ENCODE measurements at places on chromosomes 4 and X.

- no peak for DNase-seq
Observed at GRCh38 chrX:47272013-47272408, 39.2 kb downstream of the USP11 start.

GRCh38 chr4:6900956-6901355, 8.7 kb upstream of the TBC1D14 start:
- DNase-seq: no peak

DNA sequence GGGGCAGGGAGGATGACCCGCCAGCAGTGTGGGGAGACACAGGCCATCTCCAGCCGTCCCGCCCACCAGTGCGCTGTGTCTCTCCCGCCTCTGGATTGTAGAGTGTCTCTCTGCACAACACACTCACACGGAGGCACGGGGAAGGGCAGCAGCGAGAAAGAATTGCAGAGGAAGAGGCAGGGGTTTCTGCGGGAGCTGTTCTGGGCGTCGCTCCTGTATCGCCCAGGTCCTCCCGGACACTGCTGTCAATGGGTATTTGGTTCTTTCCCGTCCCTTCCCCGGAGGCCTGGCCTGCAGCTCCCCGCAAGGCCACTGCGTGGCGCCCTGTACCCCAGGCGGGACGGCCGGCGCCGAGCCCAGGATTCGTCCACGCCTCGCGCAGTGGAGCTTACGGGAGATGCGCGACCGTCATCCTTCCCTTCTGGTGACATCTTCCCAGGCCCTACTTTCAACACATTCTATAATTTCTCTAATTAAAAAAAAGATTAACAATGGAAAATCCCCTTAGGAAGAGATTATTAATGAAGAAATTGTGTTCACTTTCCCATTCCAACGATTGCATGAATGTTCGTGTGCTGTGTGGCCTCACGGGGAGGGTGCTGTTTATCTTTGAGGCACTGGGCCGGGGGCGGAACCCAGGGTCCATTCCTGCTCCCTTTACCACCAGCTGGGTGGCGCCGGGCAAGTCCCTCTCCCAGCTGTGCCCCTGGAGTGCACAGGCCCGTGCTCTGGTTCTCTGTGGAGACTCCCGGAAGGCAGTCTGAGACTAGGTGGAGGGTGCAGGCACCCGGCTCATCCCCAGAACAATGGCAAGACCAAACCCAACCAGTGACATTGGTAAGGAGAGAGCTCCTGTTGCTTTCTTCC, 95.7 kb downstream of the CPZ start:
- no peak for DNase-seq

DNA sequence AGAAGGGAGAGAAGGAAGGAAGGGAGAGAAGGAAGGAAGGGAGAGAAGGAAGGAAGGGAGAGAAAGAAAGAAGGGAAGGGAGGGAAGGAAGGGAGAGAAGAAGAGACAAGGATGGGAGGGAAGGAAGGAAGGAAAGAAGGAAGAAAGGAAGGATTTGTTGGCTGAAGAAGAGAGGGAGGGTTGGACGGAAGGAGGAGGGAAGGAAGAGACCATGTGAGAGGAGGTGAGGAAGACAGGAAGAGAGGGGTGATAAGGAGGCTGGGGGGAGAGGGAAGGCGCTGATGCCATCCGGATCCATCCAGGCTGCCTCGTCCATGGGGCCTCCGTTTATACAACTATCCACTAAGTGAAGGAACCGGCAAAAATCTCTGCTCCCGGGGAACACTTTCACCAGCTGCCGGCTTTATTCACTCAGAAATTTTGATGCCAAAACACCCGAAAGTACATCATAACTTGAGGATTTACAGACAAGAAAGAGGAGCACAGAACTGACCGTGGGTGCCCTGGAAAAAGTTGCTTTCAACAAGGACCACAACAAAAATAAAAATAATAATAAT, 14.9 kb downstream of the DHRSX start:
- DNase-seq: no peak

DNA sequence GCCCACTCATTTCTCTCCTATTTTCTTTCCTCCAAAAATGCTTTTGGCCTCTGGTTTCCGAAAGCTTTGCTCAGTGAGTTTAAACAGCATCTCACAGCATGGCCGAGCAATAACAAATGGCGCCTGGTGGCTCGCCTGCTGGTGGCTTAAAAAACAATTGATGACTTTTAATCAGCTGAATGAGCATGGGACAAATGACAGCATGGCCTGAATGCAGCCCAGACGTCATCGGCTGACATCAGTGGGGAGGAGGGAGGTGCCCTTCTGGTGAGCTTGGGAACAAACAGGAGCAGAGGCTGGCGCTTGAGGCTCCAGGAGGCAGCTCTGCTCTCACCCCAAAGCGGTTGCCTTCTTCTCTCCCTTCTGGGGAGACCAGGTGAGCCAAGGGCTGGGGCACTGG, 286.4 kb downstream of the BCOR start:
- DNase-seq: no peak

GRCh38 chr4:120316416-120316815, 249.8 kb upstream of the MAD2L1 start:
- no peak for DNase-seq

- no peak for DNase-seq
Observed at GRCh38 chrX:151676196-151676595, 19.1 kb upstream of the PRRG3 start.

GRCh38 chr4:76658231-76659102, 223.4 kb downstream of the SHROOM3 start:
- no peak for DNase-seq

DNA sequence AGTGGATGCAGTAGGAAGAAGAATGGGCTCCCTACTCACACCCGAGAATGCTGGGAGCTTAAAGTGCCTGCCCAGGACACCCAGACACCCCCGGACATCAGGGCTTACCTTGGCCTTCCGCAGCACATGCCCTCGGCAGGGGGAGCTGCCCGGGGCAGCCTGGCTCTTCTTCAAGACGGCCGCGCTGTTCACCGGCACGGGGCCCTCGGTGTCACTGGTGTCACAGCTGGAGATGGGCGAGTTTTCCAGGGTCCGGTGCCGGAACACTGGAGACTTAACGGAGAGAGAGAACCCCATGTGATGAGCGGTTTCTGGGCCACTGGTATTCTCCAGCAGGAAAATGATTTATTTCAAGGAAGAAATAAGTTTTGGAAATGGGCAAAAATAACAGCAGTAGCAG, 170.9 kb downstream of the AFAP1 start:
- DNase-seq: no peak

DNA sequence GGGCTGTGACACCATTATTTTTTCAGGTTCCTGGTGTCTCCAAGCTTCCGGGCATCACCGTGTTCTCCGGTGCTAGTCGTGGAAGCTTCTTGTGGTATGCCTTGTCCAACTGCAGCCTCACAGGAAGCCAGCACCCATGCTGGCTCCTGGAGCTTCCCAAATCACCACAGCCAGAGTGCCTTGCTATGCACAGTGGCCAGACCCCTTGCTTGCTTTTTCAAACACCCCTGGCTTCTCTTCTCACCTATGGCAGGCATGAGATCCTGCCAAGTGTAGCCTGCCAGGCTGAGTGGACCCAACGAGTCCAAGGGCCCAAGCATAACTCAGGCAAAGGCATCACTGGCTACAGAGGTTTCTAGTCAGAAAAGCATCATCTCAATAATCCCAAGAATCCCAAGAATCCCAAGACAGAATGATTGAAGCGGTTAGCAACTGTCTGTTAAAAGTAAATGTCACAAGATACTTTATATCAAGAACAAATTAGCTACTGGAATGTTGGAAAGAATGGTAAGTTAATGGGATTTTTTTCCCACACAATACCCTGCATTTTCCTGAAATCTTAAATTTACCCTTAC, 1522.9 kb downstream of the PCDH18 start:
- DNase-seq: no peak

GRCh38 chr4:75745721-75746199, 21.4 kb downstream of the USO1 start:
- no peak for DNase-seq

DNA sequence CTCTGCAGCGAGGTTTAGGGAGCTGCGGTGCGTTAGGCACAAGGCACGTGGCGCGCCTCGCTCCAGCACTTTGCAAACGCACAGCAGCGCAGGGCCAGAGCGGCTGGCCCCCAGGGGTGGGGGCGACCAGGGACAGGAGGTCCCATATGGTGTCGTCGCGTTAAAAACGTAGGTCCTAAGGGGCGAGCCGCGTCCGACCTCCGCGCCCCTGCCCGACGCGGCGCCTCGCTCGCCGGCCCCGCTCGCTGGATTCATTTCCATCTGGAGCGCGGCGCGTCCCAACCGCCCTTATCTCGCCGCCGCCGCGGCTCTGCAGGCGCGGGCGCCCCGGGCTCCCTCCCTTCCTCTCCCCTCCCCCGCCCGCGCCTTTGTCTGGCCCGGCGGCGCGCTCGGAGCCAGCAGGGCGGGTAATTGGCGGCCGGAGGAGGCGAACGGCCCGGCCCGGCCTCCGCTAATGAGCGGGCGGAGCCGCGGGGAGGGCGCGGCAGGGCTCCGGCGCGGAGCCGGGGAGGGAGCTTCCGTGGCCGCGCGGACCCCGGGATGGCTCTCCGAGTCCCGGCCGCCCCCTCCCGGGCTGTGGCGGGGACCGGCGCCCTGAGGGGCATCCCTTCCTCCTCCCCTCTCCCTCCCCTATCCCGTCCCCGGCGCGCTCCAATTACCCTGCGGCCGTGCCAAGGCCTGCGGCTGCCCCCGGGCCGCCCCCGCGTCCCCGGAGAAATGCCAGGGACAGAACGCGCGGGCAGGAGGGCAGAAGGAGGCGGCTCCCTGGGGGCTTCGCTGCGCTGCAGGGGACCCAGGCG, 409.0 kb downstream of the BCOR start:
- DNase-seq: no peak

GRCh38 chr4:123939621-123940020, 543.0 kb downstream of the SPRY1 start:
- no peak for DNase-seq

- no peak for DNase-seq
Observed at GRCh38 chrX:50165727-50166126, 35.1 kb downstream of the AKAP4 start.

DNA sequence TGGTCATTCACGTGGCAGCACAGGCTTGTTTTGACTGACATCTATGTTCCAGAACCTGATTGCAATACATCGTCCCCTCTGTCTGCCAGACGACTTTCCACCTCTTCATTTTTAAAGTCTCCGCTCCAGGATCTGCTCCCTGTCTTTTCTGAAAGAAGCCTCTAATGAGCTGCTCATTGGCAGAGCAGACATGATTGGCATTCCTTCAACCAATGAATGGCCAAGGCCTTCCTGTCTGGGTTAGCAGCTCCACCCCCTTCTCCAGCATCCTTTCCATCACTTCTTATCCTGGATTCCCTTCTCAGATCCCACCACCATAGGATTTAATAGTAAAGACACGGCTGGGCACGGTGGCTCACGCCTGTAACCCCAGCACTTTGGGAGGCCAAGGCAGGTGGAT, 202.7 kb upstream of the KLF3 start:
- no peak for DNase-seq

DNA sequence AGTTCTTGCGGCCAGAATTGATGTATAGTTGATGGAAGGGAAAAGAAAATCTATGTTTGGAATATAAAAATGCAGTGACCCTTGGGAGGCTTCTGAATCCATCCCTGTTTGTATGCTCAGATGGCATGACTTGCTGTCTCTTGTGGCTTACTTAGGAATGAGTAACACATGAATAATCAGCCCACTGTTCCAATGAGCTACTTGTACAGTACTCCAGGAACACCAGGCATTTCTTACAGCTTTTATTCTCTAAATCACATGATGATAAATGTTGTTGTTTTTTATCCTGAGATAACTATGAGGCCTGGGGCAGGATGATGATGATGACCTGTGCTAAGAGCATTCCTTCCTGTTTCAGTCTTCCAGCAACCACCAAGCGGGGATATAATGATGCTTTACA, 18.9 kb downstream of the TMPRSS11E start:
- no peak for DNase-seq

- DNase-seq: no peak
Observed at GRCh38 chr4:92304121-92304520, 355 bp downstream of the GRID2 start.

DNA sequence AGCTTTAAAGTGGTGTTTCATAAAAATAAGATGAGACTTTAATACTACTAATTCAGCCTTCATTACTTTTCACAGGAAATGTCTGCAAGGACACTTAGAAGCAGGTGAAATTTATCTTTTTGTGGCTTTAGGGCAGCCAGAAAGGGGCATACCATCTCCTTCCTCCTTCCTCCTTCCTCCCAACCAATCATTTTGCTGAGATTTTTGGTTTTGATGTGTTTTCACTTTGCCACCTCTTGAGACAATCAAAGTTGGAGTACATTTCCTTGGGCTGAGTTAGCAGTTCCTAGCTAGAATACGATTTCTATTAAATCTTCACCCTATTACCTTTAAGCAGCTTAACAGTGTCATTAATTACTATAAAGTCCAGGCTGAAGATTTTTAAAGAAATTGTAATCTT, 5.1 kb upstream of the NDST3 start:
- DNase-seq: no peak

DNA sequence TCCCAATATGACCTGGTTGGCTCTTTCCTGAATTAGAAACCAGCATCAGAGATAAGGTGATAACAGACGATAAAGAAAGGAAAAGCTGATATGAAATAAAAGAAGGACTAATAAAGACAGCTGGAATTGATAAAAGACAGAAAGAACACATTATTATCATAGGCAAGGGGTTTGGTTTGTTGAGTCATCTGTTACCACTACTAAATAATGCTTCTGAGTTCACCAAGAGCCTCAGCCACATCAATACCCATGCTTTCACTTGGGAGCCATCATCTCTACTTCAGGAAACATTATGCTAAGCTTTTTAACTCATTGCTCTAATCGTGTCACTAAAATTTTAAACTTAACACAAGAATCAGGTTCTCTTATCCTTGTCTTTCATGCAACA, 27.6 kb downstream of the ANXA5 start:
- no peak for DNase-seq

- no peak for DNase-seq
Observed at GRCh38 chrX:3154386-3154975, 113.2 kb downstream of the ARSF start.

DNA sequence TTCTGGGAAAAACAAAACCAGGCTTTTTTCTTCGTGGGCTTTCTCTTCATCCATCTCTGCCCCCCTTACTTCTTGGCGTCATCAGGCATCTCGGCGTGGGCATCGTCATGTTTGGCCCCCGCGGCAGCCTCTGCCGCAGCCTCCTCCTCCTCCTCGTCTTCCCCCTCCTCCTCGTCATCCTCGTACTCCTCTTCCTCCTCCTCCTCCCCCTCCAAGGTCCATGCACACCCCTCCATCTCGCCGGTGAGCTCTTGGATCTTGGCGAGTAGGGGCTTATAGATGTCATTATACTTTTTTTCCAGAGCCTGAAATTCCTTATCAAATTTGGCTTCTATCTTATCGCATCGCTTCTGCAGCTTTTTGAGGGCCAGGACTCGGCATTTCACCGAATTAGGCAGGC, 488 bp downstream of the NAP1L5 start:
- no peak for DNase-seq

GRCh38 chrX:20116087-20116576, 575 bp downstream of the MAP7D2 start:
- no peak for DNase-seq

- DNase-seq: no peak
Observed at GRCh38 chrX:9955506-9955905, 11.7 kb upstream of the CLDN34 start.

Measured in activated CD8-positive, alpha-beta memory T cell treated with anti-CD3 and anti-CD28 coated beads for 48 hours (primary cell).